ENCODE measurements at places on chromosomes 4 and X. TPM values are rescaled to one million over a fixed set of nuclear protein-coding genes. Genes with fewer than 3 reads are reported as not detected.
A peak's percentile ranks its signal among the peaks of the same experiment; 100 is the strongest.

DNA sequence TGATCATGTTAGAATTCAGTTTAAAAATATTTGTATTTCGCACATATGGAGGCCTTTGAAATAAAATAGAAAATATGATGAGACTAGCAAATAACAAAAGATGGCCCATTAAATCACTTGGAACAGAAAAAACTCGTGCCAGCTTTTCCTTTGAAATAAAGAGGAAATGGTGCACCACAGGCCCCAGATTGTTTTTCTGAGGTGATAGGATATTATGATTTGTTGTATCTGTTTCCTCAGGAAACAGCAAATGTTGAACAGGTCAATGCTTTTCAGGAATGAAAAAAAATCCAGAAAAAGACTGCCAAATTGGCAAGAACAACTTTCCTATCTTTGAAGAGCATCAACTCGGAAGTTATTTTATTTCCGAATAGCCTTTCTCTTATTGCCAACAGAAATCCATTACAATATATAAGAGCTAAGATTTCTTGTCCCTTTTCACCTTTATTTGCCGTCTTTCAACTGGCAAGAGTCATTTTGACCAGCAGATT lies at the start of gene SMR3B:
SMR3B (plus strand) TSS at position 441 of the 491 bp plus-strand sequence. CDS start 1,380 bp downstream, outside the sequence.
- no peaks in the 10 kb centered on the region for H3K36me3 ChIP-seq
- no peak for DNase-seq
- H3K4me3 ChIP-seq: no peak within 1 kb of the TSS
- H3K27ac ChIP-seq: no peak within 1 kb of the TSS

DNA sequence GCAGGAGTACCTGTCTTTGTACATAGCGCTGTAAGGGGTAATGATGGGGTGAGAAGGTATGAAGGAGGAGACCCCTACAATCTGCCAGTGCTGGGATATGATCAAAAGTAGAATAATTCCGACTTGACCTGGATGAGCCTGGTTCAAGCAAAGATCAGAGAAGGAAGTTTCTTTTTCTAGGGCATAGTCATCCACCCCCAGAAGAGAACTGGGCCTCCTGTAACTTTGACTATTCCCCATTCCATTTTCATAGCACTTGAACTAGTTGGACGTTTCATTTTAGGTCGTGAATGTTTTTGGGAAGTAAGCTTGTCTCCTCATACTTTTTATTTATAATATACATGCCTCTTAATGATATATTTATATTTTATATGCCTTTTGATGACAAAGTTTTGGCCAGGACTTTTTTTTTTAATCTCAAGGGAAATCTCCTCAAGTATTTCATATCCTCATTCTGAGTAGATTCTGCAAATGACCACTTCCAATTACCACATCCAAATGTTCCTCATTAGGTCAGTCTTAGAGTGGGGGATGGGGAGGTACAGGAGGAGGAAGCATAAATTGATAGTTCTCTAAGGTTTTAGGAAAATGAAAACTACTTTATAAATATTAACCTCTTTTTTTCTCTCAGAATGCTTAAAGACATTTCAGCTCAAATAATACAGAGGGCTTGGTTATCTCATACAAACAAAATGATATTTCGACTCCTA lies 3.5 kb downstream of the CXorf58 start:
- no peak overlapping the region for H3K4me3 ChIP-seq
- peaks cover 14% of the 10 kb centered on the region for H3K4me1 ChIP-seq
- DNase-seq: no peak
- no peak overlapping the region for H3K27ac ChIP-seq
- no peaks in the 10 kb centered on the region for H3K27me3 ChIP-seq

GRCh38 chrX:16778993-16779392 lies 7.3 kb upstream of the TXLNG start:
- H3K27me3 ChIP-seq: no peaks in the 10 kb centered on the region
- no peaks in the 10 kb centered on the region for H3K36me3 ChIP-seq
- no peak overlapping the region for H3K27ac ChIP-seq
- H3K4me3 ChIP-seq: no peak overlapping the region
- no peaks in the 10 kb centered on the region for H3K4me1 ChIP-seq

GRCh38 chr4:171834640-171835039 lies 21.4 kb downstream of the GALNTL6 start:
- H3K27me3 ChIP-seq: no peaks in the 10 kb centered on the region
- H3K27ac ChIP-seq: no peak overlapping the region
- no peaks in the 10 kb centered on the region for H3K36me3 ChIP-seq
- H3K4me3 ChIP-seq: no peak overlapping the region
- no peaks in the 10 kb centered on the region for H3K4me1 ChIP-seq
- no peak for DNase-seq

- peaks cover 38% of the 10 kb centered on the region for H3K27me3 ChIP-seq
- H3K4me1 ChIP-seq: peaks cover 2% of the 10 kb centered on the region
- no peak overlapping the region for H3K4me3 ChIP-seq
Measured at GRCh38 chr4:1410491-1411325, 4.5 kb upstream of the NKX1-1 start.

DNA sequence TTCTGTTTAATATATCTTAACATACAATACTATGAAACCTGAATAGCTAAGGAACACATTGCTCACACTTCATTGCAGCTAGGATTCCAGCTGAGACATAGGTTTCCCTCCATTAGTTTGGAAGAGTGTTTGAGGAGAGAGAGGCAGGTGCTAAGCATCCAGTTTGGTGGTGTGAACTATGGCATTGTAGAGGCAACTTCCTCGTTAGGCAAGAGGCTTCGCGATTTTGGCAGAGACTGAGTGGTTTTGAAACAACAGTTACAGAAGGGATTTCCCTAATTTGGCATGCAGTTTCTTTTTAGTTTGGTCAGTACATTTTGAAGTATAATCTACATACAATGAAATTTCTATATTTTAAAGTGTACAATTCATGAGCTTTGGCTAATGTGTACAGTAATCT lies 117.1 kb upstream of the BMP3 start:
- peaks cover 4% of the 10 kb centered on the region for H3K27me3 ChIP-seq
- peak; percentile 4 for DNase-seq
- peaks cover 1% of the 10 kb centered on the region for H3K36me3 ChIP-seq
- no peak overlapping the region for H3K4me3 ChIP-seq
- H3K4me1 ChIP-seq: no peaks in the 10 kb centered on the region

DNA sequence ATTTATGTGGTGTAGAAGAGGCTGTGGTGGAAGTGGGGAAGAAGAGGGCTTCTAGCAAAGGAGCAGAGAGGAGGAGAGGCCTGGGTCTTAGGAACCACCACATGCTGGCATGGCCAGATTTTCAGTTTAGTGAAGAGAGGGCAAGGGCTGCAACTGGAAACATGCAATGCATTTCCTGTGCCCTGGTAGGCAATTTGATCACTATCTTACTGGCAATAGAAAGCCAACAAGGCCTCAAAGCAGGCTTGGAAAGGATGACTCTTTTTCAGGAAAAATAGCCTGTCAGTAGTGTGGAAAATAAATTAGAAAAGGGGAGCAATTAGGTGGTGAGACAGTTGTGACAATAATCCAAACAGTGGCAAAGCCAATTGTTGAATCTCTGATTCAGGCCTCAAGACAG lies 501.9 kb upstream of the ZFP42 start:
- H3K4me3 ChIP-seq: no peak overlapping the region
- no peak for DNase-seq
- H3K4me1 ChIP-seq: no peaks in the 10 kb centered on the region
- no peak overlapping the region for H3K27ac ChIP-seq
- no peaks in the 10 kb centered on the region for H3K36me3 ChIP-seq

- no peaks in the 10 kb centered on the region for H3K27me3 ChIP-seq
- no peak overlapping the region for H3K27ac ChIP-seq
- H3K4me3 ChIP-seq: no peak overlapping the region
- H3K36me3 ChIP-seq: no peaks in the 10 kb centered on the region
- peaks cover 1% of the 10 kb centered on the region for H3K4me1 ChIP-seq
Measured at GRCh38 chr4:8771666-8772065, 100.0 kb downstream of the HMX1 start.

GRCh38 chr4:2304321-2304876 lies 42.5 kb upstream of the MXD4 start:
- no peaks in the 10 kb centered on the region for H3K27me3 ChIP-seq
- no peak overlapping the region for H3K4me3 ChIP-seq
- H3K36me3 ChIP-seq: peaks cover 4% of the 10 kb centered on the region
- peaks cover 4% of the 10 kb centered on the region for H3K4me1 ChIP-seq
- H3K27ac ChIP-seq: no peak overlapping the region

APEX2 gene
- 14.0 TPM for total RNA-seq

ARHGEF38 gene
- total RNA-seq: not detected

BTK gene
- 9.8 TPM for total RNA-seq

CPLX1 gene
- total RNA-seq: not detected

GLRA2 gene
- total RNA-seq: not detected

NPY1R gene
- total RNA-seq: not detected

MTMR8 gene
- total RNA-seq: 6.2 TPM

GCNA gene
- total RNA-seq: 11.6 TPM
